A549 (cell line): ENCODE measurements at places on chromosomes 6 and 20. TPM values are rescaled to one million over a fixed set of nuclear protein-coding genes. Genes with fewer than 3 reads are reported as not detected.
A peak's percentile ranks its signal among the peaks of the same experiment; 100 is the strongest.

Gene NMBR
- not detected in 3 replicates for polyA plus RNA-seq

DNA sequence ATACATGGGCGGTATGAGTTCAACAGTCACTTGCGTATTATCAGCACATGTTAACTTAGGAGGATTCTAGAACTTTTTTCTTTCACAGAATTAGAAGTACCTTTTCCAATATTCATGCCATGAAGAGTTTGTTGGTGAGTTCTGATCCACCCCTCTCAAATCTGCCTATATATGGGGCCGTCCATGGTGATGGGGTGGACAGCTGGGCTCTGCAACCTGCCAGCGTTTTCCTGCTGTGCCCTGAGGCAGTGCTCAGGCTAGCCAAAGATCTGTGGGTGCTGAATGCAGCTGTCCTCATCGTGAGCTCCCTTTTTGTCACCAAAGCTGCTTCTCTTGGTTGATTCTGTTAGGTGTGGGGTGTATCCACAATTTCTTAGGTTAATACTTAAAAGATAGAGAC is 88.7 kb downstream of the THBS2 start:
- DNase-seq: no peak

Gene FAM184A
- 0.03 TPM in 1 of 3 replicates, not detected in the others for polyA plus RNA-seq

GRCh38 chr20:3767110-3767426 is 485 bp downstream of the ADISSP start:
- no peak for DNase-seq

Gene GATA5
- polyA plus RNA-seq: 0.45 to 0.82 TPM (median 0.72 TPM) in 3 replicates

GRCh38 chr20:61942526-61942925 is 123.2 kb downstream of the TAF4 start:
- no peak for DNase-seq

GRCh38 chr6:92589996-92590395 is 829.4 kb downstream of the EPHA7 start:
- DNase-seq: no peak

DNA sequence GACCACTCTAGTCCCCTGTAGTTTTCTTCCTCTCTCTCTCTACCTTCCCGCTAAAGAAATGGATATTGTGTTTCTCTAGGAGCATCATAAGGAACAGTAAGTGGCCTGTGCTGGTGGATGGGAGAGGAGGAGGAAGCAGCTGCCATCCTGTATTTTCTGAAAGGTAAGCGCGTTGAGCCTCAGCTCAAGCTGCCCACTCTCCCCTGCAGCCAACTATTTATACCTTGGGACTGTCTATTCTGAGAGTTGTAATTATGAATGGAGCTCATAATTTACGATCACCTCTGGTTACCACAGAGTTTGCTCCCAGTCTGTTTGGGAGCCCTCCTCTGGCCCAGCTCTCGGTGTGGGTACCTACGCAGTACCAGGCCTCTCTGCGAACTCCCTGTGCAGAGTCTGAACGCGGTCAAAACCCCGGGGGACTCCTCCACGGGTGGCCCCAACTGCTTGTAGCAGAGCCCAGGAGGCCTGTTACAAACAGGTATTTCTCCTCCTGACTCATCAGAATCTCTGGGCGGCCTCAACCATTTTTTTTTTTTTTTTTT is 285.4 kb downstream of the SMOC2 start:
- DNase-seq: no peak

Gene COL20A1
- 0.91 to 0.93 TPM (median 0.92 TPM) in 3 replicates for polyA plus RNA-seq

DNA sequence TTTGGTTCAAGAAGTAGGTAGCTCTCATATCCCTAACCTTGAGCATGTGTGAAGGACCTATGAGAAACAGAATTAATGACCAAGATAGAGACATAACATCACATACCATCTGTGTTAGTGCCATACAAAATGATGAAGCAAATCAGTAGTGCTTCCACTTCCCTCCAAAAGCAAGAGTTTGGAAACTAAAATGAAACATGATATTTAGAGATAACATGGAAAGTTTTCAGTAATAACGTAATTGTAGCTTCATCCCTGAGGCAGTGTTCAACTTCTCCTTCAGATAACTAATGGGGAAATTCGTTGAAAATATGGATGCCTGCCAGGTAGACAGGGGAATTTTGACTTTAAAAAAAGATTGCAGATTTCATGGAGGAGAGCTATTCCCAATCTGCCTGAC is 248.4 kb upstream of the IRAK1BP1 start:
- DNase-seq: no peak

GRCh38 chr6:12635375-12635774 is 81.2 kb upstream of the PHACTR1 start:
- no peak for DNase-seq

GRCh38 chr6:35449287-35449881 is 2.8 kb upstream of the FANCE start:
- DNase-seq: peak; percentile 79

Gene PLCB1
- polyA plus RNA-seq: 0.60 to 1.0 TPM (median 0.97 TPM) in 3 replicates

DNA sequence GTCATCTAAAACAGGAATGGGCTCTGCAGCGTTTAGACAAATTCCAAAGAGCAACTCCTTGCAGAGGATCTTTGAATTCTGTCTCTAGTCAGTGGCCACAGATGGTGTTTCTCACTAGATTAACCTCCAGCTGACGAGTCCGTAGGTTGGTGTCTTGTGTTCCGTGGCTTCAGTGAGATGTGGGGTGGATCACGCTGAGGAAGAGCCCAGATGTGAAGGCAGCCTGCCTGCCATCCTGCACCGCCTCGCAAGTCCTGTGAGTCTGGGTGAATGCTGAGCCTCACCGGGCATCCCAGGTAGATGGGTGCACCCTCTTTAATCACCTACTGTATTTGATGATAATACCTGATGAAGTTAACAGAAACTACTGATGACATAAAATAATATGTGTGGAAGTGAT is 70.4 kb downstream of the THBS2 start:
- DNase-seq: no peak

Gene CLPSL2
- polyA plus RNA-seq: 0.37 to 0.38 TPM in 2 of 3 replicates, not detected in the other

- DNase-seq: no peak
These were observed 77.1 kb downstream of the FARS2 start for GRCh38 chr6:5338177-5338960.

- no peak for DNase-seq
These were observed 14.3 kb downstream of the IP6K3 start for GRCh38 chr6:33732385-33732784.

GRCh38 chr6:39280247-39280731 is 33.9 kb downstream of the KCNK17 start:
- DNase-seq: peak; percentile 44

- no peak for DNase-seq
These were observed 1307.0 kb upstream of the GJE1 start for GRCh38 chr6:140825731-140826130.

DNA sequence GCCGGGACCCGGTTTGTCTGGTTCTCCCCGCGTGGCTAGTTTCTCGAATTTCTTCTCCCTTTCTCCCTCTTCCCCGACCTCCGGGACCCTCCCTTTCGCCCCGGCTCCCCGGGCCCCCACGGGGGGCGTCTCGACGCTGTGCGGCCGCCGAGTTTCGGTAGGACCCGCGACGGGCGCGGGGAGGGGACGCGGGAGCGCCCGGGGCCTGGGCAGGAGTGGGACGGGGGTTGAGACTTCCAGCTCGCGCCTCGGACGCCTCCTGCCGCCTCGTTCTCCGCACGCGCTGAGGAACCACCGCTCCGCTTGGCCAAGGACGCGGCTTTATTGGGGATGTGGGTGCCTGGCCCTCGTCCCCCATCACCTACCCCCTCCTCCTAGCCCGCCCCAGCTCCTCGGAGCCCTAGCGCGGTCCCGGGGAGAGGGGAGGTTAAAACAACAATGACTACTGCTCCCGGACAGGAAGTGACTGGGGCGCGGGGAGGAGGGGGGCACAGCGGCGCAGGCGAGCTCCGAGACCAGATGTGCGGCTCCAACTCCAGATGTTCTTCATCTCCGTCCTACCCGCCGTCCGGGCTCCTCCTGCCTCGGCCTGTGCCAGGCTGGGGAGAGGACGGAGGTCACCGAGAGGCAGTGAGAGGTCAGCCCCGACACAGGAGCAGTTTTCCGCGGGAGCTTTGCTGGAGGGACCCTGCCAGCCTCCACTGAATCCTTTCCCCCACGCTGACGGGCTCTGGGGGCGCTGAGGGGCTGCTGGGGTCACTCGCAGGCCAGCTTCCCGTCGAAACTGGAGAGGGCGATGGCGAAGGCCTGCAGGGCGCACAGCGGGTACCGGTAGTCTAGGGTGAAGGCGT is 917 bp upstream of the TEAD3 start:
- DNase-seq: peak; percentile 26

- DNase-seq: no peak
These were observed 145.4 kb downstream of the DST start for GRCh38 chr6:56497240-56497639.

- no peak for DNase-seq
These were observed 40.4 kb downstream of the ANKS1A start for GRCh38 chr6:34929241-34929978.

DNA sequence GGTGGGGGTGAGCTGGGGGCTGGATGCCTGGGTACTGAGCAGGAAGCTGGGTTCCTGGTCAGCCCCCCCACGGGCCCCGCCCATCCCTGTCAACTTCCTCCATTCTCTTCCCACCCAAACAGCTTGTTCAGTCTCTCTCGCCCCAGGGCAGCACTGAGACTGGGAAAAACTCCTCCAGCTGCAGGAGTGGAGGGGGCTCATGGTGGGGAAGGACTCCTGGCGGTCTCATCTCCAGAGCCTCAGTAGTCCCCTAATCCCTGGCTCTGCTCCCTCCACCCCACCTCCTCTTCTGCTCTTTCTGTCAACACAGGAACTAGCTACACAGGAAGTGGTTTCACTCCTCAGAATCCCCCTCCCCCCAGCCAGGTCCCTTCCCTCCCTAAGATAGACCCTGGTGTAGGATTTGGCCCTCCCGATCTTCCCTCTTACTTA is at the start of gene GPSM3:
Gene GPSM3 (minus strand): TSS at position 36 of the 432 bp plus-strand sequence. CDS start 130 bp downstream, outside the sequence.
- DNase-seq: no peak

DNA sequence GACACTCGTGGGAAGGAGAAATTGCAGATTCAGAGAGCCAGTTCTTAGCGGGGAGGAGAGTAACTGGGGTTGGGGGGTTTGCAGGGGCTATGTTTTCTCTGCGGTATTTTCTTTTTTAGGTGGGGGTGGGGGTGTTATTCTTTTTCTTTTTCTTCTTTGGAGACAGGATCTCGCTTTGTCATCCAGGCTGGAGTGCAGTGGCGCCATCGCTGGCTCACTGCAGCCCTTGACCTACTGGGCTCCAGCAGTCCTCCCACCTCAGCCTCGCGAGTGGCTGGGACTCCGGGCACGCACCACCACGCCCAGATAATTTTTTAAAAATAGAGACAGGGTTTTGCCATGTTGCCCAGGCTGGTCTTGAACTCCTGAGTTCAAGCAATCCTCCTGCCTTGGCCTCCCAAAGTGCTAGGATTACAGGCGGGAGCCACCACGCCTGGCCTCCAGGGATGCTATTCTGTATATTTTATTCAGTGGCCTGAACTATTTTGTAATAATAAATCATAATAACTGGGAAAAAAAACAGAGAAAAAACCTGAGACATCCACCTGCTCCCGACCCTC is 57.3 kb downstream of the UBE2V1 start:
- no peak for DNase-seq

DNA sequence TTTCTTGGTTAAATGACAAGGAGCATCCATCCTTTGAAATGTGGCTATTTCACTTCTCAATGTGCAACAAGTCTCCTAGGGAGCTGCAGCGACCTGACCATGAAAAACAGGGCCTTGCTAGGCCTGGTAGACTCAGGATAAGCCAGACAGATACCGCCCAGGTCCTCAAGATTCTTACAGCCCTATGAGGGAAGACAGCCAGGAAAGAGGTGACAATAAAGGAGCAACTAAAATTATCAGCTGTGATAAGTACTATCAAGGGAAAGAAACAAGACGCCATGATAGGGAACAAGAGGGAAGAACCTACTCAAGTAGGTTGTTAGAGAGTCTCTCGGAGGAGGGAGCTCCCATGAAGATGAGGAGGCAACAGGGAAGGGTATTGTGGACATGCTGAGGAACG is 51.4 kb upstream of the EMILIN3 start:
- DNase-seq: no peak

Gene FGD2
- polyA plus RNA-seq: not detected in 3 replicates

DNA sequence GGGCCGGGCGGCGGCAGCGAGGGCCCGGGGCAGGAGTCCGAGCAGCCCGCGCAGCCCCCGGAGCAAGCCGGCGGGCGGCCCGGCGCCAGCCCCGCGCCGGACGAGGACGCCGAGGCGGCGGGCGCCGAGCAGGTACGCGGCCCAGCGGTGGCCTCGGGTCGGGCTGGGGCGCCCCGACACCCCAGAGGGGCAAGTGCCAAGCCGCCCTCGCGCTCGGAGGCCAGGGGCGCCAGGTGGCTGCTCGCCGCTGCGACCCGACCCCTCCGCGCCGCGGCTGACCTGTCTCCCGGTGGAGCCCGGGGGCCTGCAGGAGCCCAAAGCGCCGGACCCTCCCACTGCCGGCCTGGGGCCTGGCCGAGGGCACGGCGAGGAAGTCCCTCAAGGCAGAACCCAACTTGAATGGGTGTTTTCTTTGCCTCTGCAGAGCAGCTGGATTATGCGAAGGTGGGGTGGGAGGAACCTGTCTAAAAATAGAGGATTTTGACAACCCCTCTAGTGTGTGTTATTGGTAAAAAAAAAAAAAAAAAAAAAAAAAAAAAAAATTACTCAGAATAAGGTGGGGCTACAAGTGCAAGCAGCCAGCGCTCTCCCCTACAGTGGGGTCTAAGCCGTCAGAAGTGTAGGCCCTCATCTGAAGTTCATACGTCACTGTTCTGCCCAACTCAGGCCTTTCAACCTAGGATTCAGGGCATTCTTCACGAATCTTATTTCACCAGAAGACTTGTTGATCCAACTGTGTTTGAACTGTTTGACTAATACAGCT is 609 bp downstream of the OGFRL1 start:
- peak; percentile 20 for DNase-seq

GRCh38 chr20:44079291-44079690 is 107.7 kb downstream of the JPH2 start:
- no peak for DNase-seq

DNA sequence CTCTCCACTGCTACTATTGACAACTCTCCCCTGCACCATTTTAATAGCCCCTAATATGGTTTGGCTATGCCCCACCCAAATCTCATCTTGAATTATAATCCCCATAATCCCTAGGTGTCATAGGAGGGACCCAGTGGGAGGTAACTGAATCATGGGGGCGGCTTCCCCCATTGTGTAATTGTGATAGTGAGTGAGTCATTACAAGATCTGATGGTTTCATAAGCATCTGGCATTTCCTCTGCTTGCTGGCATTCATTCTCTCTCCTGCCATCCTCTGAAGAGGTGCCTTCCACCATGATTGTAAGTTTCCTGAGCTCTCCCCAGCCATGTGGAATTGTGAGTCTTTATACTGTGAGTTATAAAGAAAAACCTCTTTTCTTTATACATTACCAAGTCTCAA is 74.1 kb upstream of the TCF21 start:
- peak; percentile 39 for DNase-seq

Gene NOX3
- polyA plus RNA-seq: not detected in 3 replicates

Gene BPIFB1
- polyA plus RNA-seq: not detected in 3 replicates

DNA sequence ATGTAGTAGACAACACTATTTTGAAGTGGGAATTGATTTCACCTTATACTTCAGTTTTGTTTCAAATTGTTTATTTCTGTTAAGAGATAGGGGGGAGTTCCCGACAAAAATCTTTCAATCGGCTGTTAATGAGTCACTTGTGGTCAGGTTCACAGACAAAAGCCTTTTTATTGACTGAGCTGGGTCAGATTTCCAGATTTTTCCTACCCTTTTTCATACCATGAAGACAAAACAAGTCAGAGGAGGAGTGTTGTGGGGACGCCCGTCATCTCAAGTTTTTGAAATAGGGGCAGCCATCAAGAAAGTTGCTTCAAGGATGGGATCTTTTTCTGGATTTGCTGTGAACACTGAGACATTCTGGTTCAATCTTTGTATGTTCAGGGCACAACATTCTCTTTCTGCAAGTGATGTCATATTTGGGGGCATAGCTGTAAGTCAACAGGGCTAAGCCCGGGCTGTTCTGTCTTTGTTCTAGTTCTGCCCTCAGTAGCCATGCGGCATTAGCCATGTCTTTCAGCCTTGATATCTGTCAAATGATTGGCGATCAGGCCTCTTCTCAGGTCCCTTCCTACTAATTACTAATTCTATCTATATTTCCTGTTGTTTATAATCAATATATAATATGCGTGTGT is 496.0 kb upstream of the MARCKS start:
- DNase-seq: no peak
